ENCODE measurements at places on chromosomes 16 and 17.

DNA sequence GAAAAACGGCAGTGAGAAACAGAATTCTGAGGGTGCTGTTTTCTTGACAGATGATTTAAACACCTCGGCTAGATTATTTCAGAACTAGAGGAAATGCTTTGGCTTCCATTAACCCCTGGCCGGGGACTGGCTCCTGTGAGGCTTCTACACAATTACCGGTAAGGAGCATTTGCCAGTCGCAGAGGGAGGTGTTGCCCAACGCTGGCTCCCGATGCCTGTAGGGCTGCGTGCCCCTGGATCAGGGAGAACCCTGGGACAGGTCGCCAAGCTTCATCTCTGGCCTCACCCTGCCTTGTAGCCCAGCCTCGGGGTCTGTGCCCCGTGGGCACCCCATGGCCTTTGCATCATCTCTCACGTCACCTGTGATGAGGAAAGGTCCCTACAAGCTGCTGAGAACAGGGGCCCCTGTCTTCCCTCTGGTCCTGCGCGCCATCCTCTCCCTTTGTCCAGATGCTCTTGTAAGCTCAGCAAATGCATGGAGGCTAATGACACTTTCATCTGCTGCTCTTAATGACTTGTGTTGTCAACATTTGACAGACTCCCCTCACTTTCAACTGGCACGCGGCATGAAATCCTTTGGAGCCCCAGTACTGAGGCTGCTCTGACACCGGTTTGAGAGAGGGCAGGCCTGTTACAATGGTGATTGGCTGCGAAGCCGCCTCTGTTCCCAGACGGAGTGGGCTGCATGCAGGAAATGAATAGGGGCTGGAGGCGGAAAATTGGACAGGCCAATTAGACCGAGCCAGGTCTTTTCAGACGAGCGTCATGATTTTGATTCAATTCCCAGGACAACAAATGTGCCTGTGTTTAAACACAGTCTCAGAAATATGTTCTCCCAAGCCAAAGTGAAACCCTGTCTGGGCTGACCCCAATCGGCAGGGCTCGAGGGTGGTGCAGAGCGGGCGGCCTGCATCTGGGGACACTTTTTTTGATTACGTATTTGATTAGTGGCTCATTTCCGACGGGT is 85.5 kb upstream of the DOC2B start:
- DNase-seq, result no peak

- no peak for DNase-seq
These were observed 4.9 kb downstream of the TEX14 start for GRCh38 chr17:58686980-58687379.

DNA sequence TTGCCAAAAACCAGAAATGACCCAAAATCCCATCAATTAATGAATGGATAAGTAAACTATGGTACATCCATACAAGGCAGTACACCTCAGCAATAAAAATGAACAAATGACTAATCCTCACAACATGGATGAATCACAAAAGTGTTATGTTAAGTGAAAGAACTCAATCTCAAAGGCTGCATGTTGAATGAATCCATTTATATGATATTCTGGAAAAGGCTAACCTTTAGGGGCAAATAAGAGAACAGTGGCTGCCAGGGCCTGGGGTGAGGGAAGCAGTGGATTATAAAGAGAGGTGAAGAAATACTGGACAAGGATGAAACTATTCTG is 46.1 kb upstream of the MSI2 start:
- DNase-seq, result no peak

GRCh38 chr16:3149630-3150345 is 15.0 kb downstream of the ZNF213 start:
- peak; percentile 51 for DNase-seq

DNA sequence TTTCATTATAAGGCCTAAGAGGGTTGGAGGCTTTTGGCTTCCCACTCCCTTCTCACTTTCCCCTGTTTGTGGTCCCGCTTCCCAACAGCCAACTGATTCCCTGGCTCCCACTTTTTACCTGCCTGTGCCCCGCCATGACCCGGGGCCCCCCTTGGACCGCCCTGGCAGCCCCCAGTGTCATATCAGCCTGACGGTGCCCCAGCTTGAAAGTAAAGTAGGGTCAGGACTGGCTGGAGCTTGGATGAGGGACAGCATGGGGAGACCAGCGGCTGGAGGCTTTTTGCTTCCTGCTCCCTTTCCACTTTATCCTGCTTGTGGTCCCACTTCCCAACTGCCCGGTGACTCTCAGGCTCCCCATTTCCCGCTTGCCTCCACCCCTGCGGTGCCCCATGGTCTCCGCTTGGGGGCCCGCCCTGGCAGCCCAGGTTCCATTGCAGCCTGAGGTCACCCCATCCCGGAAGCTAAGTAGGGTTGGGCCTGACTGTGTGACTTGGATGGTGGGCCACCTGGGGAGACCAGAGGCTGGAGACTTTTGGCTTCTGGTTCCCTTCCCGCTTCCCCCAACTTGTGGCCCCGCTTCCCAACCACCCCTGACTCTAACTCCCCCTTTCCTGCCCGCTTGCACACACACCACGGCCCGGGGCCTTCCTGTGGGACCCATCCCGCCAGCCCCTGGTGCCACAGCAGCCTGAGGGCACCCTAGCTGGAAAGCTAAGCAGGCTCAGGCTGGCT is 2274.7 kb downstream of the TP53TG3F start:
- no peak for DNase-seq

GRCh38 chr17:77245162-77245926 is 104.6 kb downstream of the SEC14L1 start:
- DNase-seq, result no peak

GRCh38 chr17:40540448-40540847 is 24.8 kb downstream of the CCR7 start:
- DNase-seq, result no peak

DNA sequence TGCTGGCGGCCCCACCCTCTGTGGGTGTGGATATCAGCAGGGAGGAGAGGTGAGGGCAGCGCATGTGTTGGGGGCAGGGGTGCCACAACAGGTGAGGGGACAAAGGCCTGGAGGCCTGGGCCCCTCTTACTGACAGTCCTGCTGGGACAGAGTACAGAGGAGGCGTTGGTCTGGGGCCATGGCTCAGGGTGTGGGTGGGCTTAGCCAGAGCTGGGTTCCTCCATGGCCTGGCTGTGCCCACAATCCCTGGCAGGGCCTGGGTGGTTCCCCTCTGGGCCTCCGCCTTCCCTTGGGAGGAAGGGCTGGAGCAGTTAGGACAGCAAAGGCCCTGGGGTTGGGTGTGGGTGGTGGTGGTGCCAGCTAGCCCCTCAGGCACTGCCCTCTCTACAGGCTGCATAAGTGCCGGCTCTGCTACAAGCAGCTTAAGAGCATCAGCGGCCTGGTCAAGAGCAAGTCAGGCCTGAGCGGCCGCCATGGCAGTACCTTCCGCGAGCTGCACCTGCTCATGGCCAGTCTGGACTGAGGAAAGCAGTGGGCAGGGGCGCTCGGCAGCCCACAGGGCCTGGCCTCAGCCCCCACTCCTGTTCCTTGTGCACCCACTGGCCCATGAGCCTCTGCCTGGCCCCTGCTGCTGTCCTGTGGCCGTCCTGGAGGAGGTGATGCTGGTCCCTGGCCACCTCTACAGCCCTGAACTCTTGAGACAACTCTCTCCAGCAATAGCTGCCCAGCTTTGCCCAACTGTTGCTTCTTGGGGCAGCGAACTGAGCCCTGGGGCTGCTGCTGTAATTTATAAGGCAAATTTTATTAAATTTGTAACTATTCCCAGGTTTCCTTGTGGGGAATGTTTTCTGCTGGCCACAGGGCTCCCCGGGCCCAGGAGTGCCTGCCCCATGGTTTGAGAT is 21.1 kb downstream of the KATNB1 start:
- no peak for DNase-seq

- DNase-seq, result no peak
These were observed 10.0 kb downstream of the SALL1 start for GRCh38 chr16:51141106-51141505.

GRCh38 chr16:50573279-50573678 is 25.1 kb downstream of the NKD1 start:
- no peak for DNase-seq

- no peak for DNase-seq
These were observed 18.3 kb downstream of the TEKT3 start for GRCh38 chr17:15323131-15323530.

- DNase-seq, result no peak
These were observed 93.9 kb downstream of the YPEL2 start for GRCh38 chr17:59425085-59425931.

- DNase-seq, result no peak
These were observed 5.4 kb upstream of the SLC5A2 start for GRCh38 chr16:31477220-31478216.

DNA sequence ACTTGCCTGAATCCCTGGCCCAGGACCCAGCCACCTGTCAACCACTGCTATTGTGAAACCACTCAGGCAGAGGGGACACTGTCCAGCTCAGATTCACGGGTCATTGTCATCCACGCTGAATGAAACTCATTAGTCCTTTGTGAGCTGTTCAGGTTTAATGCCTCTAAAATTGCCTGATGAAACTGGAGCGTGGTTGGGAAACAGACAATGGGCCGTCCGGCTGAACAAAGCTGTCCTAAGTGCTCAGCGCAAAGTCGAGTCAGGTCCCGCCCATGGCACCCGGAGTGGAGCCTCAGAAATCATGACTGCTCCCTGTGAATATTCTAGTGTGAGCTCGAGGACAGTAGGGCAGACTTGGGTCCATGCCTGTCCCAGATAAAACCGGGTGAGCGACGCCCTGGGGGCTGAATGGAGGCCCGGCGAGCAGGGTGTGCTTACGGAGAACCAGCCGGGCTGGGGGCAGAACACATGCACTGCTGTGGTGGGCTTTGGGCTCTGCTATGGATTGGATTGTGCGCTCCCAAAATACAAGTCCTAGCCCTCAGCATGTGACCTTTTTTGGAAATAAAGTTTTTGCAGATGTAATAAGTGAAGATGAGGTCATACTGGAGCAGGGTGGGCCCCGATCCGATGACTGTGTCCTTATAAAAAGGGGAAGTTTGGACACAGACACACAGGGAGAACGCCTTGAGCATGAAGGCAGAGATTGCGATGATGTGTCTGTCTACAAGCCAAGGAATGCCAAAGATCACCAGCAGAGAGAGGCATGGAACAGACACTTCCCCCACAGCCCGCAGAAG is 12.9 kb upstream of the CMIP start:
- no peak for DNase-seq

GRCh38 chr16:30974348-30974747 is 10.7 kb upstream of the HSD3B7 start:
- no peak for DNase-seq

DNA sequence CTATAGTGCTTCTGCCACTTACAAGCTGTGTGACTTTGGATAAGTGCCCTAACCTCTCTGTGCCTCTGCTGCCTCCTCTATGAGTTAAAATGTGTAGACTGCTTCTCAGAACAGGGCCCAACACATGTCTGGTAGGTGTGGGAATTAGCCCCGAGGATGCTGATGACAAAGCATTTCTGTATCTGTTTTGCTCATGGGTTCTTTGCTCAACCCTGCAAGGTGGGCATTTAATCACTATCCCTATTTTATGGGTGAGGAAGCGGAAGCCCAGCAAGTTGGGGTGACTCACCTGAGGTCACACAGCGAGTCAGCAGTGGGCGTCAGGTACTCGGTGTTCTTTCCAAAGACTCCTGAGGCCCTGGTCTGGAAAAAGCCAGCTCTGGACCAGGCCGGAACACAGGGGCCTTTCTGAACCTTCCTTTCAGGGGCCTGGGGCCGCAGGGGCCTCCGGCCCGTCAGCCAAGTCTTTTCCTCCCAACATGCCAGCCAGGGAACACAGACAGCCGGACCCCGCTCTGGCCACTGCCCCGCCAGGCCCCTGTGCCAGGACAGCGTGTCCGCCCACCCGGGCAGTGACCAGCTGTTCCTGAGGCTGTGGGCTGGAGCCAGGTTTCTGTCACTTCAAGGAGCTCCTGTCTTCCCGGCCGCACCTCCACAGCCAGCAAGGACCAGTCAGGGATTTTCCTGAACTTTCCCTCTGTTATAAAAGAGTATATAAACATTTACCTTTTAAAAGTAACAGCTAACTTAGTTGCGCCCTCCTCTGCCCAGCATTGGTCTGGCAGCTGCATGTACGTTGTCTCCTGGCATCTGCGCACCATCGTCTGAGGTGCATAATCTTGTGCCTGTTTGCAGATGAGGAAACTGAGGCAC is 62.5 kb downstream of the SREBF1 start:
- no peak for DNase-seq

All from stimulated activated CD4-positive, alpha-beta T cell treated with anti-CD3 and anti-CD28 coated beads, Interleukin-12 subunit alpha, Interleukin-12 subunit beta, amount 100 ng/mL, for 4 hours (primary cell).